Glomerular endothelial cell (primary cell): ENCODE measurements at places on chromosomes 11 and 22. TPM values are rescaled to one million over a fixed set of nuclear protein-coding genes. Genes with fewer than 3 reads are reported as not detected.

Gene EHF
- total RNA-seq = not detected in 2 replicates

DNA sequence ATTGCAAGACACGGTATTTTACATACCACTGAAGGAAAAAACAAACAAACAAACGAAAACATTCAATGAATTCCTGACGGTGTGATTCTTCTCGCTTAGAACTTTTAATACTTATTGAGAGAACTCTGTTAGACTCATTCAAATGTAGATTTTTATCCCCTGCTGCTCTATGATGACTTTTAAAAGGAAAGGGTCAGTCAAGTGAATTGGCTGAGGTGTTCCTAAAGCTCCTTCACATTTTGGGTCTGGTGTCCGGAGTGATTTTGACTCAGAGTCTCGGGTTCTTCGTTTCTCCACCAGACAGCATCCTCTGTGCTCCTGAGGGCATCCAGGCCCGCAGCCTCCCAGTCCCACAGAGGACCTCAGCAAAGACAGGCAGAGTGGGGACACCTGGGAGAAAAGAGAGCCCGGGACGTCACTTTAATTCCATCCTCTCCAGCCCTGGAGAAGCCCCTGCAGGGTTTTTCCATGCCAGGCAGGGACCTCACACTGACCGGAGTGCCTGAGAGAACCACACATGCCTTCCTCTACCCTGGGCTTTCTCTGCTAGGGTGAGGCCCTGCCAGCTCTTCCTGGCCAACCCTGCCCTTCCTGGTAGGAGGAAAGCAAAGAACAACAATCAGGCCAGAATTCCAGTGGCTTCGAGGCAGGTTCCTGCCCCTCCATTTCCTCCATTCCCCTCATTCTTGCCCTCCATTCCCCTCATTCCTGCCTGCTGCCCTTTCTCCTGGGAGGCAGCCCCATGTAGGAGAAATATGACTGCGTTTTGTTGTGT, 1.4 kb upstream of the CSF2RB start:
- no peak for DNase-seq

Gene NXPE4
- not detected in 2 replicates for total RNA-seq

Gene NAGA
- total RNA-seq = 33.4 and 41.9 TPM in 2 replicates

Gene NCAM1
- 1.8 and 8.3 TPM in 2 replicates for total RNA-seq

DNA sequence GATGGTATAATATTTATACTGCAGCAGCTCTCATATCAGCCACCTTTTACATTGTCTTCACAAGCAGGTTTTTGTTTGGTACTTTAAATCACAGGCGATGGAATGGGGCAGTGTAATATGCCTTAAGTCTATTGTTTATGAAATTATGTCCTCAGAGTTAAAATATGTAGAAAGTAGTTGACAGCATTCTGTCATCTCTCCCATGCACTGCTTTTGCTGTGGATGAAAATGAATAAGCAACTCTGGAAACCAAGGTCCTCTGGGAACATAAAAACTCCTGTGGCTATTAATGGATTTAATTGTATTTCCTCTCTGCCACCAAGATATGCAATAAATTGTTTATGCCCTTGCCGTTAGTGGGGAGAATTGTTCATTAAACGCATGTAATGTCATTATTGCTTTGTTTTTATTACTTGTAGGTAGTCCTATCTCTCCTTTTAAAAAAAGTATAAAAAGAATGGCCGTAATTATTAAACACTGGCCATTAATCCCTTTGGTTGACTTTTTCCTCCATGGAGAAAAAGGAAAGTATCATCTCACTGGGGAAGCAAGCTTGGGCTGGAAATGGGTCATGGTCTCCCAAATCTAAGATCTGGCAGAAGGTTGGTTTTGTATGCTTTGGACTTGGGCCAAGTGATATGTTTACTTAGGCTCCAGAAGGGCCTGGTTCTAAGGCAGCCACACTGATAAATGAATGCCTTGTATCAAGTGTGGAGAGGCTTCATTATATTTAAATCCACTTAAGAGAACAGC, 13.1 kb downstream of the PACS1 start:
- no peak for DNase-seq

DNA sequence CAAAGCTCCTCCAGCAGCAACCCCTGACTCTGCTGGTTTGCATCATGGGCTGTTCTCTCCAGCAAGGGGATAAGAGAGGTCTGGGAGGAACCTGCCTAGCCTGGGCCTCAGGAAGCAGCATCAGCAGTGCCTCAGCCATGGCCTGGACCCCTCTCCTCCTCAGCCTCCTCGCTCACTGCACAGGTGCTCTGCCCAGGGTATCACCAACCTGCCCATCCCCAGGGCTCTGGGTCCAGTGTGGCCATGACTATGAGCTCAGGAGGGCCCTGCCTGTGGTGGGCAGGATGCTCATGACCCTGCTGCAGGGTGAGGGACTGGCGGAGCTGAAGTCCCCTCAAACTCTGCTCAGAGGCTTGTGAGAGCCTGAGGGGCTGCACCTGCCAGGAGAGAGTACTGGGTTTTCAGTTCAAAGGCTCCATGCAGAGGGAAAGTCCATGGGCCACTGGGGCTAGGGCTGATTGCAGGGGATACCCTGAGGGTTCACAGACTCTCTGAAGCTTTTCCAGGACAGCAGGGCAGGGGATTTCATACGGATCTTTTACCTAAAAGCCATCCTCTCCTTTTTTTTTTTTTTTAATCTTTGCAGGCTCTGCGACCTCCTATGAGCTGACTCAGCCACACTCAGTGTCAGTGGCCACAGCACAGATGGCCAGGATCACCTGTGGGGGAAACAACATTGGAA, 115.8 kb upstream of the IGLL5 start:
- DNase-seq = no peak

DNA sequence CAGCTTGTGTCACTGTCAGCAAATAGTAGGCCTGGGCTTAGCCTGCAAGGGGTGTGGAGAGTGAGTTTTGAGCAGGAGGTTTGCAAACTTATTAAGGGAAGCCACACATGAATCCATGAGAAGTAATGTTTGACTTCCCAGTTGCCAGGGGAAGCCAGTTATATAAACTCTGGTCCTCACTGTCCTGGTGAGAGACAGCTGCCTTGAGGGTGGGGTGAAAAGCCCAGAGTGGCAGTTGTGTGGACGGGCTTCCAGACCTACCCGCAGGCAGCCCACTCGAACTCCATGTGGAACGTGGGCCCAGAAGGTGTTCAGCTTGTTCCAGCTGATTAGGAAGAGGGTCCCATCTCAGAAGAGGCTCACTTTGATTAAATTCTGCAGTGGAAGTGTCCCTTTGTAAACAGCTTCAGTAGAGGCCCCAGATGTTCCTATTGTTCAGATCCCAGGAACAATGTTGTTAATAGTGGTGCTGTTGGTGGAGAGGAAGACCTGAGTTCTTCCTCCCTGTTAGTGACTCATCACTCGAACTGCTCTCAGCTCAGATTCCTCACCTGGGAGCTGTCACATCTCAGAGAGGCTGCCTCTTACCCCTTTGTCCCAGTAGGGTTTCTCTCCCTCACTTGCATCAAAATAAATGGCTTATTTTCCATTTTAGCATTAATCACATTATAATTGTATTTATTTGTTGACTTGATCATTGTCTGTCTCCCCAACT, 63.4 kb downstream of the GRAMD1B start:
- DNase-seq = no peak
